ENCODE measurements at places on chromosomes 16 and 17.
A peak's percentile ranks its signal among the peaks of the same experiment; 100 is the strongest.

DNA sequence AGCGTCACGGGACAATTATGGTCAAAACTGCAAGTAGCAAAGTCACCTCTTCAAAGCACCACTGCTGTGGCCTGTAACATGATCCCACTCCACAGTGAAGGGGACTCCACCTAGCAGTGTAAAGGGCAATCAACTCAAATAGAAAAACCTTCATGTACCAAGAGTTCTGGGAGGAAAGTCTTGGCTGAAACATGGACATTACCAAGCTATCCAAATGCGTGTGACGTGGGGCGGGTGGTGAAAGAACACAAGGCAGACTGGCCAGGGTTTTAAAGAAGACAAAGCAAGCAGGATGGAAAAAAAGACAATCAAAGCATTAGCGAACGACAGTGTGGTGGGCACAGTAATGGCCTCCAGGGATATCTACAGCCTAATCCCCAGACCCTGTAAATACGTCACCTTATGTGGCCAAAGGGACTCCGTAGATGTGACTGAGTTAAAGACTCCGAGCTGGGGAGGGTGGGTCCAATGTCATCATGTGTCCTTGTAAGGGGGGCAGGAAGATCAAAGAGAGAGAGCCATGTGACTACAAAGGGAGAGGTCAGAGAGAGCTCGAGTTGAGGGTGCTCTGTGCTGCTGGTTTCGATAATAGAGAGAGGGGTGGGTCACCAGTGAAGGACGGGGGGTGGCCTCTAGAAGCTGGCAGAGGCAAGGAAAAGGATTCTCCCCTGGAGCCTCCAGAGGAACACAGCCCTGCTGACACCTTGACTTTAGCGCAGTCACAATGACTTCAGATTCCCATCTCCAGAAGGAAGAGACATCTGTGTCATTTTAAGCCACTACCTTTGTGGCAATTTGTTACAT, 6.0 kb downstream of the HSDL1 start:
- DNase-seq = peak; percentile 74

GRCh38 chr17:45873728-45874127, 20.6 kb upstream of the MAPT start:
- DNase-seq = no peak

- DNase-seq = peak; percentile 42
Observed at GRCh38 chr17:46979147-46979863, at the start of gene RPRML. TSS of gene RPRML (minus strand) at chr17:46979253. CDS start at chr17:46979007, 246 bp downstream.

DNA sequence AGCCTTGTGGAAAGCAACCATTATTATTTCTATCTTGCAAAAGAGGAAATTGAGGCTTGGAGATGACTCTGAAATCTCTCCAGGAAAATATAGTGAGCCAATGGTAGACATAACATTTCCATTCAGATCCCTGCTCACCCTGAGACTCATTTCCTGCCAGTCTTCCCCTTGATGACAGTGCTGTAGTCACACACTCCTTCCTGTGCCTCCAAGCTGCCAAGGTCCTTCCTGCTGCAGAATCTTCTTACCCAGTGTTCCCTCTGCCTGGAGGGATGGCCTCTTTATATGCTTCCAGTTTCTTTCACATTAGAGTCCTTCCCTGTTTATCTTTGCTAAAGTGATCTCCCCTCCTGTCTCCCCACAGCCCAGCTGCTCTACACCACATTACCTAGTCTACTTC, 648.1 kb downstream of the TOX3 start:
- DNase-seq = peak; percentile 15

DNA sequence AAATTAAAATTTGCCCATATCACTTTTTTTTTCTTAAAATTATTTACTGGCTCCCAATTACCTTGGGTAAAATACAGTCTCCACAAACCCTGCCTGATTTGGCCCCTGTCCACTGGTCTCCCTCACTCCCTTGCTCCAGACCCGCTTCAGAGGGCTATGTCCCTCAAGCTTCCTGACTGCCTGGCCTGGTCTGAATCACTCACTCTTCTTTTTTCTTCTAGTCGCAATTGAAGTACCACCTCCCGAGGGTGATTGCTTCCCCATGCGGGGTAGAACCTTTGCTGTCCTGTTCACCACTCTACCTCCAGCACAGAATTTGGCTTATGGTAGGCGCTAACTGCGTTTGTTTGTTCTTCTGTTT, 598 bp upstream of the PGAP3 start:
- no peak for DNase-seq

GRCh38 chr16:24723663-24724062, 5.8 kb upstream of the TNRC6A start:
- no peak for DNase-seq

DNA sequence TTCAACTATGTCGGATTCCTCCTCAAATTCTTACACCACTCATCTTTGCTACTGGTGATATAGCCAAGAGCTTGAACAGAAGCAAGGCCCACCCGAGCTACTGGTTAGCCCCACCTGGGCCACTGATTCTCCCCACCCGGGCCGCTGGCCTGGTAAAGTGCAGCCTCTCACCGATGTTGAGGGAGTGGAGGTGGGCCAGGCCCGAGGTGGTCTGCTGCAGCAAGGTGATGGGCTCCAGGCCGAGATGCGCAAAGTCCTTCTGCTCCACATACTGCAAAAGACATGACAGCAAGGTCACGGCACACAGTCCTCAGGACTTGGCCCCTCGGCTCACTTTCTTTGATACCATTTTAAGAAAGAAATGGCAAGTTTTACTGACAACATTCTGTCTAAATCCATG, 32.7 kb upstream of the ICAM2 start:
- no peak for DNase-seq

DNA sequence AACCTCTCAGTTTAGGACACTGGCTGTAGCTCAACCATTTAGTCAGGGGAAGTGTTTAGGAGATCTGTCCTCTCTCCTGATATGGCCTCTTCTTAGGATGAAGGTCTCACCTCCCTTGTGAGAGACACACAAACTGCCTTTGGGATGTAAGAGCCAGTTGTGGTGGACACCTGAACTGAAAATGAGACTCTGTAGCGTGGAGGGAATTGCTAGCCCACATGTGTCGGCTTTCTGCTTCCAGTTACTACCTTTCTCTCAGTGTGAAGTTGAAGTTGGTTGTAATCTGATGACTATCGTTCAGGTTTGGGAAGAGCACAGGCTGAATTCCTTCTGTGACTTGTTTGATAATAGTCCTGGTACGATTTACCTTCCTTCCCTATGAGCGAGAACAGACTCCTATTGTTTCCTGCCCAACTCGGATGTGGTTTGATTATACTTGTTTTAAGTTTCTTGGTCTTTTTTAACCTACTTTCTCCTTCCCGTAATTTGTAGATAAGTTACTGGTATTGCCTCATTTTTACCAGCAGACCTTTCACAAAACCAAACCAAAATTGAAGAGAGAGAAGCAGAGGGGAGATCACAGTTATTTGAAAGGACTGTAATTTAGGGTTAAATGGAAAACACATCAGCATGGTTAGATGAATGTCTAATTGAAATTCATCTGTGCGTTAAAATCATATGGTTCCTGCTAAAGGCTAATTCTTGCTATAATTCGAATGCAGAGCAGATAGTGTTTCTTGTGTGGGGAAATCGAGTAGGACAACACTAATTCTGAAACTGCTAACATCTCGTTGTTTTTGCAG, 43.2 kb downstream of the CLEC16A start:
- no peak for DNase-seq

DNA sequence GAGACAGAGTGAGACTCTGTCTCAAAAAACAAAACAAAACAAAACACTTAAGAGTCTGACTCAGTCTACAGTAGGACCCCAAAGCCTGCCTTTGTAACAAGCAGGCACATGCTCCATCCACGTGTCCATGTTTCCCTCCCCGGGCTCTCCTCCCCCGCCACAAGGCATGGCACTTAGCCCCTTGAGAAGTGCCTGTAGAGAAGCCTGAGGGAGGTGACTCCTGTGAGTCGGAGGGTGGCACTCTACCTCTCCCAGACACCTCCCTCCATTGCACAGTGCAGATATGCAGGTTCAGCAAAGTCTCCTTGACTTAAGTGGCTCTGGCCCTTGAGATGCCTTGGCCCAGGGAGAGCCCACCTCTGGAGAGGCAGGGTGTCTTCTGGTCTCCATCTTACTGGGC, 6.8 kb downstream of the FHOD1 start:
- DNase-seq = no peak

- DNase-seq = peak; percentile 83
Observed at GRCh38 chr16:67311607-67312488, 14.7 kb downstream of the KCTD19 start.

GRCh38 chr17:60390925-60391470, 935 bp downstream of the USP32 start:
- peak; percentile 80 for DNase-seq

GRCh38 chr16:15434425-15435215, at the start of gene BMERB1:
TSS of gene BMERB1 (plus strand) at chr16:15434588. CDS start at chr16:15434654, 66 bp downstream.
- DNase-seq = peak; percentile 20

GRCh38 chr17:9900044-9900594, 5.0 kb downstream of the RCVRN start:
- DNase-seq = no peak

GRCh38 chr17:38428112-38428642, at the start of gene ARHGAP23:
TSS of gene ARHGAP23 (plus strand) at chr17:38428464. CDS start at chr17:38428486, 22 bp downstream.
- no peak for DNase-seq

DNA sequence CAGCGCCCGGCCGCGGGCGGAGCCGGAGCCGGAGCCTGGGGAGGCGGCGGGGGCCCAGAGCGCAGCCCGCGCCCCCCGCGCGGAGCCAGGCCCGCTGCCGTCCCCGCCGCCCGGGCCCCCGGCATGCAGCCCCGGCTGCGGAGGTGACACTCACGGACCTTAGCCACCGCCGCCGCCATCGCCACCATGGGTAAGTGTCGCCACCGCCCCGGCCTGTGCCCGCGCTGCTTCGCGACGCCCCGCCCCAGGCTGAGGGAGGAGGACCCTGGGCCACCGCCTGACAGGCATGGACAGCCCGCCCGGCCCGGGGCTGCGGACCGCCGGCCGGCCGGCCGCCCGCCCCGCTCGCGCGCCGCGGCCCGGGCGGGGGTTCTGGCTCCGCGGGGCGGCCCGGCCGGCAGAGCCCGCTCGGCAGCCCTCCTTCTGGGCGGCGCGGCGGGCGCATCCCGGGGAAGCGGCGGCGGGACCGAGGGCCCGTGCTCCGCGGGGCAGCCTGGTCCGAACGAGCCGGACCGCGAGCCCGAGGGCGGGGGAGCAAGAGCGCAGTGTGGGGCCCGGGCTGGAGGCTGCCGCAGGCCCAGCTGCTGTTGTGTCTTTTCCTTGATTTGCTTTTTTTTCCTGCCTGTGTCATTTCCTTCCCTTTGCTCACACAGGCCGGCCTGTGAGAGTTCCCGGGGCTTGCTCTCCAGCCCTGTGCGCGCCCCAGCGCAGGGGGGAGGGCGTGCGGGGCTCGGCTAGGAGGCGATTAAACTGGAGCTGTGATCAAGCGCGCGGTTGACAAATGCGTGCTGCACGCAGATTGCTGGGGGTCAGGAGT, 565 bp downstream of the MAP3K3 start:
- peak; percentile 90 for DNase-seq

GRCh38 chr16:73066927-73067670, 19.2 kb upstream of the ZFHX3 start:
- no peak for DNase-seq

GRCh38 chr16:719815-720446, 1.0 kb upstream of the ANTKMT start:
- DNase-seq = no peak

DNA sequence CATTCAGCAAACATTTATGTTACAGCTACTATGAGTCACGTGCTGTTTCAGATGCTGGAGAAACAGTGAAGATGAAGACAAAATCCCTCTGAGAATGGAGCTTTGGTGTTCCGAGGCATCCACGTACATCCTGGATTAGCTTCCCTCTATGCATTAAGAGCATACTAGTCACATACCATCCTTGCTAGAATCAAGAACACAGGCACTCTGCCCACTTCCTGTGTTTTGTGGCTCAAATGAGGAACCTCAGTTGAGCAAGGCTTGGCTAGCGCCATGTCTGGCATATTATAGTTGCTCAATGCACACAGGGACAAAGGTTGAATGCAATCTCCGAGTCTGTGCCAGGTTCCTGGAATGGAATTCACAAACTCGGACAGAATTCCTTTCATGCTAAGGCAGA, 297.5 kb downstream of the XYLT1 start:
- no peak for DNase-seq

GRCh38 chr16:2584729-2585650, 47.2 kb downstream of the PDPK1 start:
- DNase-seq = no peak

GRCh38 chr16:80480664-80481063, 60.1 kb upstream of the DYNLRB2 start:
- no peak for DNase-seq

DNA sequence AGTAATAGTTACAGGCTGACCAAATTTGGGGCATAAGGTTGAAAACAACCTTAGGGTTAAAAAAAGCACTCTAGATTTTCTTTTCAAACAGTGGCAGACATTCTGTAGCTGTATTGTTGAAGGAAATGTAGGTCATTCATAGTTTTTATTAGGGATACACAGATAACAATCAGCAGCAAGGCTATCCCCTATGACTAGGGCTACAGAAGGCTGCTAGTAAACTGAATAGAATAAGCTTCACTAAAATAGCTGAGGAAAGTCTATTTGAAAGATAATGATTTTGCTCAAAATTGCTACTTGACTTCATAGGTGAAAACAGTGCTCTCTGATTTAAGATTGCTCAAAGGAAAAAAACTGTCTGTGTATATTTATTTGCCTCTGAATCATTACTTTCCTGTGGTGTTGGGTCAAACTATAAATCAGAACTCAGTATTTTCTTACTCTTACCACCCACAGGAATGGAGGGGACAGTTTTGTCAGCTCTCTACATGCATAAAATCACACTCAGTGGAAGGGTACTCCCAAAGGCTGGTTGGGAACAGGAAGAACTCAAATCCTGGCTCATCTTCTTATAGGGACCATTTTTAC, 24.8 kb downstream of the RPGRIP1L start:
- no peak for DNase-seq

DNA sequence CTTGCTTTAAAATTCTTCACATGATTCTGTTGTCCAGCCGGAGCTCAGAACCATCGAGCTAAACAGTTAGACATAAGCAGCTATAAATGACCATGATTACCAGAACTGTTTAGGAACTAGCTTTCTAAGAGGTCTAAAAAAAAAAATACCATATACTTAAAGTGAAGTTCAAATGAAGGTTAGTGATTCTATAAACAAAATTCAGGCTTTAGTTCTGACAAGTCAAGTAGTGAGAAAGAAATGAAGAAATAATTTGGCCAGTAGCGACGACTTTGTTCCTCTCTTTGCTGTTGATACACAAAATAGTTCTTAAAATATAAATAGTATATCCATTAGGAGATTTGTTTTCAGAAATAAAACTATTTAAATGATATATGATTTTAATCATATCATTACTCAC, 27.7 kb downstream of the ABCA8 start:
- no peak for DNase-seq

DNA sequence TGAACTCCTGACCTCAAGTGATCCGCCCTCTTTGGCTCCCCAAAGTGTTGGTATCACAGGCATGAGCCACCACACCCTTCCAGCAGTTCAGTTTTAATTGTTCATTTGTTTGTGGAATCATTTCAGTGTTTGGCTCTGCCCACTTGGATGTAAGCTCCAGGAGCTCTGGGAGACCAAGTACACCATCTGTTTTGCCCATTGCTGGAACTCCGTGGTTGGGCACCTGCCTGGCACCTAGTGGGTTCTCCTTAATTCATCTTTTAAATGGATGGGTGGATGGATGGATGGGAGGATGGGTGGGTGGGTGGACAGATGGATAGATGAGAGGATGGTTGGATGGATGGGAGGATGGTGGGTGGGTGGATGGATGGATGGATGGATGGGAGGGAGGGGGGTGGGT, 953 bp upstream of the NECAB2 start:
- no peak for DNase-seq

Data from dermis microvascular lymphatic vessel endothelial cell (primary cell).